ENCODE measurements at places on chromosomes 1 and 21.

- DNase-seq = no peak
Measured at GRCh38 chr21:45344576-45344975, 56.9 kb upstream of the POFUT2 start.

GRCh38 chr21:46285206-46285661 lies at the start of gene MCM3AP:
Gene MCM3AP, minus strand, starts transcription at chr21:46285611. Its CDS starts 325 bp downstream, at chr21:46285286.
- DNase-seq = no peak

DNA sequence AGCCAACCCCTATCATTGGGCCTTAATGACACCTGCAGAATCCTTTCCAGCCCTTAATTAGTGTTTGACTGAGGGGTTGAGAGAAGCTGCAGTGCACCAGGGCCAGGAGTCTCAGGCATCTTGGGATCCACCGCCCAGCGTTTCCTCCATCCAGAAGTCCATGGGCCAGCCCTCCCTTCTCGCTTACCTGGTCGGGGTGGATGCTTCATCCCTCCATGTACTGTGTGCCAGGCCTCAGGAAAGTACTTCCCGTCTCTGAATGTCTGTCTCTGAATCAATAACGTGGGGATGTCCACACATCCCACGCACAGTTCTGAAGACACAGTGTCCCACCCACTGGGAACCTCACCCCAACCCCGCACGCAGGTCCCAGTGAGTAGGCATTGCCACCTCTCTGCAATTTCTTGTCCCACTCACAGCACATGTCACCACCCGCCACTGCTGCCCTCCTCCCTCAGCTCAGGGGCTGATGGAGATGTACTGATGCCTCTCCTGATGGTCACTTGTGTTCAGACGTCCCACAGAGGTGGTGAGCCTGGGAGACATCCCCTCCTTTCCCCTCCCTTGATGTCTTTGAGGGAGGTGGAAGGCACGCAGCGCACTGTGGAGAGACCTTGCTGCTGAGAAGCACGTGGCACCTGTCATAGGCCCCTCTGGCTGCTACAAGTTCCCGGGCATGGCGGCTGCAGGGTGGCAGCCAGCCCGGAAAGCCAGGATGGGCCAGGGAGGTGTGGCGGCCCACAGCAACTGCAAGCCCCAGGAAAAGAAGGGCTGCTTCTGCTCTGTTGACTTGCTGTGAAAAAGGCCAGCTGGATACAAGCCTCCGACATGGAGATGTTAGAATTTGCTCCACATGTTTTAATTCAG lies 29.4 kb upstream of the PRSS38 start:
- no peak for DNase-seq

DNA sequence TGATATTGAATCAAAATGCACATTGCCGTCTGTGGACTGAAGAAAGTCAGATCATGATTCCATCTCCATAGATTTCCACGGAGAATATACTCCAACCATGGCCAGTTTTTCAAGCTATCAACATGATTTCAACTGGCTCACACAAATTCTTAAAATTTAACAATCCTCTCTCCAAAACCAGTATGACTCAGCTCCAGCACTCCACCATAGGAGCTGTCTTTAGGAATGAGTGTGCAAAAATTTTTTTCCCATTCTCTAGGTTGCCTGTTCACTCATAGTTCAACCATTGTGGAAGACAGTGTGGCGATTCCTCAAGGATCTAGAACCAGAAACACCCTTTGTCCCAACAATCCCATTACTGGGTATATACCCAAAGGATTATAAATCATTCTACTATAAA lies 40.8 kb downstream of the RGL1 start:
- no peak for DNase-seq

- DNase-seq = no peak
Measured at GRCh38 chr1:11406845-11407244, 72.1 kb upstream of the DISP3 start.

- no peak for DNase-seq
Measured at GRCh38 chr1:118244194-118244593, 59.2 kb upstream of the SPAG17 start.

- DNase-seq = no peak
Measured at GRCh38 chr1:205245096-205245495, 17.4 kb downstream of the TMCC2 start.
